Anterior cingulate cortex (tissue), 58 donors: ENCODE measurements at places on chromosomes 5 and 9.

GRCh38 chr5:91182763-91183162 is 200.4 kb downstream of the ARRDC3 start:
- DNase-seq: no peak

- no peak for DNase-seq
Observed at GRCh38 chr9:127746959-127747569, 12.0 kb upstream of the TOR2A start.

DNA sequence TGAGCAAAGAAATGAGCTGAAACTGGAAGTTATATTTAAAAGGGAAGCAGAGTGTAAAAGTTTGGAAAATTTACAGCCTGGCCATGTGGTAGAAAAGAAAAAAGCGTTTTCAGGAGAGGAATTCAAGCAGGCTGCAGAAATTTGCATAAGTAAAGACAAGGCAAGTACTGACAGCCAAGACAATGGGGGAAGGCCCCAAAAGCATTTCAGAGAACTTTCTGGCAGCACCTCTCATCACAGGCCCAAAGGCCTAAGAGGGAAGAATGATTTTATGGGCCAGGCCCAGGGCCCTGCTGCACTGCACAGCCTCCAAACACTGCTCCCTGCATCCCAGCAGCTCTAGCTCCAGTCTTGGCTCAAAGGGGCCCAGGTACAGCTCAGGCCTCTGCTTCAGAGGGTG is 169.7 kb downstream of the GLIS3 start:
- DNase-seq: no peak

- no peak for DNase-seq
Observed at GRCh38 chr9:78295177-78295575, 1.7 kb upstream of the PSAT1 start.

DNA sequence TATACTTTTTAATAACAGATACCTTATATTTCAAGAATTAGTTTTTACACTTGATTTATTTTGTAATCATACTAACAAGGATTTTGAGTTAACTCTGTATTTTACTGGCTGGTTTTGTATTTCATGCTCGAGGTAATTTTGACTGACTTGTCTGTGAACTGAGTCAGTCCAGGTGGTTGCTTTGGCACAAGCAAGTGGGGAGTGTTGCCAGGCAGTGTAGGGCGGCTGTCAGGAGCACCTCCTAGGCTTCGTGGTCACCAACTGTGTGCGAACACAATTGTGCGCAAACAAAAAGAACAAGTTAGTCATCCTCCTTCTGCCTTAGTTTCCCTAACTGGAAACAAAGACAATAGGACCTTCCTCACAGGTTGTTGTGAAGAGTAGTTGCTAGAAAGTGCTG is 286.3 kb downstream of the ADGRV1 start:
- DNase-seq: no peak

DNA sequence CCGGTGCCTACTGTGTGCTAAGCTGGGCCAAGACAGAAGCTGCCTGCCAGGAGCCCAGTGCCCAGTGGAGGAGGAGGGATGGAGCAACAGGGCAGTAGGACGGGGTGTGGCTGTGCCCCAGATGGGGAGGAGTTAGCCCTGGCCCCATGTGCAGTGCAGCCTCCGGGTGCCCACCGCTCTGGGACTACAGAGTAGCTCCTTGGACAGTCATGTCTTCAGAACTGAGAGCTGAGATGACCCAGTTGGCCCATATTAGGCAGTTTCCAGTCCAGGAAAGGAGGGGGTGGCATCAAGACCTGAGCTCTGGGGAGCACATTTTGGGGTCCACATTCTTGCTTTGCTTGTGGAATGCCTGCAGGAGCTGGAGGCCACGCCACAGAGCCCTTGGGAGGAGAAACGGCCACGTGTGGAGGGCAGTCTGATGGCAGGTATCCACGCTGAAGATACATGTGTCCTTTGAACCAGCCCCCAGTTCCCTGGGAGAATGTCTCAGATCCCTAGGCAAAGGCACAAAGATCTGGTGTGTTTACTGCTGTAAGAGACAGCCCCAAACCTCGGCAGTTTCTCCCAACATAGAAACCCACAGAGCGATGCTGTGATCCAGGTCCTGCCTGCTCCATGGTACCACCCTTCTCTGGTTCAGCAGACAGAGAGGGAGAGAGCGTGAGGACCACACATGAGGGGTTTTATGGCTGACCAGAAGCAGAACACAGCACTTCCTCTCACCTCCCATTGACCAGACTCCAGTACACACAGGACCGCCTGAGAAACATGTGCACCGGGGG is 46.8 kb upstream of the FCN1 start:
- DNase-seq: no peak

GRCh38 chr9:92762781-92763708 is 1.6 kb downstream of the BICD2 start:
- DNase-seq: no peak

DNA sequence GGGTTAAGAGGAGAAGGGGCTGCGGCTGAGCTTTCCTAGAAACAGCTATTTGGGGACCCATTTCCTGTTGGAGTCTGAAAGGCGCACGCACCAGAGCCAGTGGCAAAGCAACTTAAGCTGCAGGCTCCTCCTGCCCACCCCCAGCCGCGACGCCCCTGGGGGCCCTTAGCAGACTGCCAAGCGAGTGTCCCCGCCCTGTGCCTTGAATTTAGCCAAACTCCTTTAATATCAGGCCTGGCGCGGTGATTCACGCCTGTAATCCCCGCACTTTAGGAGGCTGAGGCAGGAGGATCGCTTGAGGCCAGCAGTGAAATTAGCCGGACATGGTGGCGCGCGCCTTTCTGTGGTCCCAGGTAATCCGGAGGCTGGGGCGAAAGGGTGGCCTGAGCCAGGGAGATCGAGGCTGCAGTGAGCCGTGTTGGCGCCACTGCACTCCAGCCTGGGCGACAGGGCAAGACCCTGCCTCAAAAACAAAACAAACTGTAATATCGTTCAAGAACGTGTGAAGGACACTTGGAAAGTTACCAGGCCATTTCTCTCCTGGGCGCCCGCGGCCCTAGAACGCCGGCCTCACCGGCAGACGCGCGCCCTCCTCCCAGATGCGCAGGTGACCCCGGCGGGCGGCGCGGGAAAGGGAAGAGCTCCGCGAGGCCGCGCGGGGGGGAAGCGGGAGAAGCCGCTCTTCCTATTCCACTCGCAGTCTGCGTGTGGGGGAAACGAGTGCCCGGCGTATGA is 1.0 kb upstream of the F2R start:
- no peak for DNase-seq

DNA sequence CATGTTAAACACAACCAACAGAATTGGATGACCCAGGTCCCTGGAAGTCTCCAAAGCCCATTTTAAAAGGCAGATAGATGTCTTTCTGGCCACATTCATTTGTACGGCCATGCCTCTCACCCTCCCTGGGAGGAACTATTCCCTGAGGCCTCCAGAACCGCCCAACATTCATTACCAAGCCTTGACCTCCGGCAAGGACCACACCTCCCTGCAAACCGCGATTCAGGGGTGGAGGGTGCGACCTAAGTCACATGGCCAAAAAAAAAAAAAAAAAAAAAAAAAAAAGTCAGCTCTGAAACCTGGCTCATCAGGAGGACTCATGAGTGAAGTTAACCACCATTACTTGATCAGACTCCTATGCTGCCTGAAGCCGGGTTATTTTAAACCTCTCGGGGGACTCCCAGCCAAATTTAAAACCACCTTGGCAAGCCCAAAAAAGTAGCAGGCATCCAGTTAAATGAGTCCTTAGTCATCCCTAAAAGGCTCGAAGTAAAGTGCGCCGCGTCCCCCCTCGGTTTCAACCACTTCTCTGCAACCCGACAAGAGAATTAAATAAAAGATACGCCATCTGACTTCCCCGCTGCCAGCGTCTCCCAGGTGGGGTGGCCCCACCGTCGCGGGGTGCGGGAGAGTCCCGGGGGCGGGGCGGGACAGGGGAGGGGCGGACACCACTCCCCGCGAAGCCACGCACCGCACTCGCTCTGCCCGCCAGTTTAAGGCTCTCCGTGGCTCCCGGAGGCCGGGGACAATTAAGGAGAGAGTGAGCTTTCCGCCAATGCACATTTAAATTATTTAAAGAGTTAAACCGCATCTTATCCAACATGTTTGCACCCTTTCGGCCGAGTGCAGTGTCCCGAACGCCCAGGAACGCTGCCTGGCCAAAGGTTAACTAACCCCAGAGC is 2.3 kb downstream of the KLF9 start:
- DNase-seq: no peak

DNA sequence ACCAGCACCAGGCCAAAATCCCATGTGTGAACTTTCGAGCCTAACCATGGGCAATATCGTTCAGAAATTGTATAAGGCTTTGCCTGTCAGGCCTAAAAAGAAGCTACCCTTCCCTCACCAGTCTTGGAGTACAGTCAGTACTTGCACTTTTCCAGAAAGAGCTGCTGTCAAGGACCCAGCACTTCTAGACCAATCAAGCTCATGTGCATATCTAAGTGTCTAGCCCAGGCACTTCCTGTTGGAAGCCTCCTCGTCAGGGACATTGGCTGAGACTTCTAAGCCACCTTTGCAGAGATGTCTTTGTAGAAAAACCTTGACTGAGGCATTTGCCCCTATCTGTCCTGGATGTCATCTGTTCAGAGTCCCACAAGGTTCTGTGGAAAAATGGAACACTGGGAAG is 1930.5 kb downstream of the EFNA5 start:
- DNase-seq: no peak

GRCh38 chr5:1091632-1092031 is 20.2 kb downstream of the SLC12A7 start:
- no peak for DNase-seq

GRCh38 chr9:16023446-16023845 is 470.6 kb downstream of the CCDC171 start:
- no peak for DNase-seq

- no peak for DNase-seq
Observed at GRCh38 chr5:1515311-1515920, 8.3 kb downstream of the LPCAT1 start.

- no peak for DNase-seq
Observed at GRCh38 chr9:22111954-22112247, 102.8 kb upstream of the CDKN2B start.

- DNase-seq: no peak
Observed at GRCh38 chr5:83377131-83377865, 94.2 kb upstream of the VCAN start.

- DNase-seq: no peak
Observed at GRCh38 chr5:40679913-40680681, at the start of gene PTGER4. PTGER4 (plus strand) TSS chr5:40679915; CDS start chr5:40680994, 1,079 bp downstream.
